ENCODE measurements at places on chromosomes 6 and 20. TPM values are rescaled to one million over a fixed set of nuclear protein-coding genes. Genes with fewer than 3 reads are reported as not detected.

THBS2 gene
- total RNA-seq = 2,099 TPM

C20orf202 gene
- 0.07 TPM for total RNA-seq

EEF1A2 gene
- total RNA-seq = 3.5 TPM

TBX18 gene
- total RNA-seq = 45.0 TPM

RALY gene
- 57.8 TPM for total RNA-seq

GHRH gene
- total RNA-seq = not detected

SPATS1 gene
- total RNA-seq = not detected

PROKR2 gene
- total RNA-seq = not detected

ELOVL4 gene
- 5.4 TPM for total RNA-seq

HEY2 gene
- total RNA-seq = 0.63 TPM

FAM83C gene
- not detected for total RNA-seq

All from smooth muscle cell of the pulmonary artery (primary cell).